CD4-positive, alpha-beta T cell treated with Interleukin-10 for 1 hour (primary cell): ENCODE measurements at places on chromosomes 6 and 20.
A peak's percentile ranks its signal among the peaks of the same experiment; 100 is the strongest.

- peak; percentile 55 for DNase-seq
Measured at GRCh38 chr6:118656847-118657451, 5.6 kb upstream of the CEP85L start.

DNA sequence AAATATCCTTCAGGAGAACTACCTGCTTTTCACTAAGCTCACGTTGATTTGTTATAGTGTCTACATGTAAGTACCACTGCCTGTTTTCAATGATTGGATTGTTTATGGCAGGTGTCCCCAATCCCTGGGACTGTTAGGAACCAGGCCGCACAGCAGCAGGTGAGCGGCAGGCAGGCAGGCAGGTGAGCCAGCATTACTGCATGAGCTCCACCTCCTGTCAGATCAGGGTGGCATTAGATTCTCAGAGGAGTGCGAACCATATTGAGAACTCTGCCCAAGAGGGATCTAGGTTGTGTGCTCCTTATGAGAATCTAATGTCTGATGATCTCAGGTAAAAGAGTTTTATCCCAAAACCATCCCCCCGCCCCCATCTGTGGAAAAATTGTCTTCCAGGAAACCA is 303.3 kb downstream of the EYA4 start:
- no peak for DNase-seq

GRCh38 chr6:158033751-158034702 is 52.4 kb downstream of the SYNJ2 start:
- no peak for DNase-seq

DNA sequence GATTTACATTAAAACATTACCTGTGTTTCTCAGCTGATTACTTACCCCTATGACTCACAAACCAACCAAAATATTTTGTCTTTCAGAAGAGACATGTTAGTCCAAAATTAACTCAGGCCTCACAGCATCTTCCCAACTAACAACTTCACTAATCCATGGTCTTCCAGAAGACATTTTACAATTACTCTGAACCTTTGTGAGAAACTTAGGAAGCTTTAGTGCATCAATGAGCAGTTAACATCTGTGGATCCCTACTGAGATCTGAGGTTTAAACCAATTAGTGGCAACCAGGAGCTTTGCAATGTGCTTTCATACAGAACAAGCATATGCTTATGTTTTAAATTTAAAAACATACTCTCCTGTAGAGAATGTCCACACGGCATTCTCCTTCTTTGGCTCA is 269.7 kb downstream of the UBE3D start:
- no peak for DNase-seq

- peak; percentile 44 for DNase-seq
Measured at GRCh38 chr6:43771210-43771857, 1.3 kb downstream of the VEGFA start.

DNA sequence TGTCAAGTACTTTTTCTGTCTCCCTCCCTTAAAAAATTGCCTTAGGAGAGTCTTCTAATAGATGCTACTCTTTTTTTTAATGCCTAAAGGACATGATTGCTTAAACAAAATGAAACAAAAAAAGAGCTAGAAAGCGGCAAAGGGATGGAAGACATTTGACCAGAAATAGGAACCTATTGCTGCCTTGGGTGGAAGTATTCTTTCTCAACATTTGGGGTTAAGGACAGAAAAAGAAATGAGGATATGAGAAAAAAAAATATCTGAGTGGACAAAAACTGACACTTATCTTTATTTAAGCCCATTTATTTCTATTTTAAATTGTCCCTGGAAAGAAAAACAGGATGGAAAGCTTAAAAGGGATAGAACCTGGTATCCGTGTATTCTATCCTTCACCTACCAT is 664.9 kb upstream of the CITED2 start:
- DNase-seq = no peak

DNA sequence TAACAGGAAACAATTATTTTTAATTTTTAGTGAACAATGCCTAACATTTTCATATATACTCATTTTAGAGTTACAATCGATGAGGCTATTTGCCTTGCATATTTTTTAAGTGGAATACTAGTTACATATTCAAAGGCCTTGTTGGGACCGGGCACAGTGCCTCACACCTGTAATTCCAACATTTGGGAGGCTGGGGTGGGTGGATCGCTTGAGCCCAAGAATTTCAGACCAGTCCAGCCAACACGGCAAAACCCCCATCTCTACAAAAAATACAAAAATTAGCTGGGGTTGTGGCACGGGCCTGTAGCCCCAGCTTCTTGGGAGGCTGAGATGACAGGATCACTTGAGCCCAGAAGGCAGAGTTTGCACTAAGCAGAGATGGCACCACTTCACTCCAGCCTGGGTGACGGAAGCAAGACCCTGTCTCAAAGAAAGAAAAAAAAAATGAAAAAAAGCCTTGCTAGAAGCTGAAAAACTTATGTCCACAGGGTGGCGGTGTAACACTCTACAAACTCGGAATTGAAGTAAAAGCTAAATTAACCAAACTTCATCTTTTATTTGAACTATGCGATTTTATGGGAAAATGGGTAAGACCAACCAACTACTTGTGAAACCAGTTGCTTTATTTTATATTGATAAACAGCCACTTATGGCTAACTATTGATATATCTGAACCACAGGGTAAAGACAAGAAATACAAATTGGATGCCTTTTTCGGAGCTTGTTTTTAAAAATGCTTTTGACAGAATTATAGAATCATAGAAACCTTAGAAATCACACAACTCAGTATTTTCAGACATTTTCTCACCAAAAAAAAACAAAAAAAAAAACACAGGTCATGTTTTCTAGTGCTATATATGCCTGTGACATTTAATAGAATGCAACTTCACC is 24.1 kb upstream of the ROS1 start:
- peak; percentile 73 for DNase-seq

DNA sequence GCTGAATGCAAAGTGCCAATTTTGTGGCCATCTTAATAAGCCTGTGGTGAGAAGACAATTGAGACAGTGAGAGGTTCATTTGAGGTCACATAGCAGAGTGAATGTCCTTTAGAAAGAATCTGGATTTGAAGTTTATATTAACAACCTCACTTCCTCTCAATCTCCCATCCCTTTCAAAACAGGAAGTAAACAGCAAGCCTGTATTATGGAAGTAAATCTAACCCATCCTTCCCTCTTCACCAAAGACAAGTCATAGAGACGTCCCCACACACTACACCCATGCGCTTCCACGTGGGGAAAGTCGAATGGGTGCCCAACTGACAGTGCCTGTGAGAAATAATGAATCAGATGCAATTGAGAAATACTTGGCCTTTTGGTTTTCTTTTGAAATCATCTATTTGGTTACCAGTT is 28.8 kb upstream of the CCND3 start:
- DNase-seq = peak; percentile 10

GRCh38 chr6:38290133-38290799 is 349.5 kb downstream of the BTBD9 start:
- DNase-seq = no peak

DNA sequence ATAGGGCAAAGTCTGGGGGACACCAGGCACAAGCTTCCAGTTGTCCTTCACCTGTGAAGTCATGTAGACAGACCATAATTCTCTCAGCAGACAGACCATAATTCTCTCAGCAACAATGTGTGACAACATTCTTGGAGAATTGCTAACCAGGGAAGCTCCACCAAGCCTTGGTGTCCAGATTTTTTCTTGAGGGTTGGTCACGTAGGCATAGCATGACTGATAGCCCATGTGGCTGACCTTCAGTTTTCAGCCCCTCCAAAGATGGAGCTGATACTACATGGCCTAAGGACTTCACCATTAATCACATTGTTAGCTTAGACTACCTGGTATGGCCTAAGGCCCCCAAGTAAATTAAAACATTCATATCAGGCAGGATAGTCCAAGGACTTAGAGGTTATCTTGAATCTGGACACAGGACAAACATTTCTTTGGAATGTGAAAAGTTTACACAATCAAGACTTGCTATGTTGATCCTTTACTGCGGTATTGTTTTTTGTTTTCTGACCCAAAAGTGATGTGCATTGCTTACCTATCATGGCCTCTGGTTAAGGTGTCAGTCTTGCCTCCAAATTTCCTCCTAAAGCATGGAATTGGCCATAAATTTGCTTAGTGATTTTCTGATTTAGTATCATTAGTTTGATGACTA is 76.9 kb downstream of the CEP57L1 start:
- DNase-seq = no peak

DNA sequence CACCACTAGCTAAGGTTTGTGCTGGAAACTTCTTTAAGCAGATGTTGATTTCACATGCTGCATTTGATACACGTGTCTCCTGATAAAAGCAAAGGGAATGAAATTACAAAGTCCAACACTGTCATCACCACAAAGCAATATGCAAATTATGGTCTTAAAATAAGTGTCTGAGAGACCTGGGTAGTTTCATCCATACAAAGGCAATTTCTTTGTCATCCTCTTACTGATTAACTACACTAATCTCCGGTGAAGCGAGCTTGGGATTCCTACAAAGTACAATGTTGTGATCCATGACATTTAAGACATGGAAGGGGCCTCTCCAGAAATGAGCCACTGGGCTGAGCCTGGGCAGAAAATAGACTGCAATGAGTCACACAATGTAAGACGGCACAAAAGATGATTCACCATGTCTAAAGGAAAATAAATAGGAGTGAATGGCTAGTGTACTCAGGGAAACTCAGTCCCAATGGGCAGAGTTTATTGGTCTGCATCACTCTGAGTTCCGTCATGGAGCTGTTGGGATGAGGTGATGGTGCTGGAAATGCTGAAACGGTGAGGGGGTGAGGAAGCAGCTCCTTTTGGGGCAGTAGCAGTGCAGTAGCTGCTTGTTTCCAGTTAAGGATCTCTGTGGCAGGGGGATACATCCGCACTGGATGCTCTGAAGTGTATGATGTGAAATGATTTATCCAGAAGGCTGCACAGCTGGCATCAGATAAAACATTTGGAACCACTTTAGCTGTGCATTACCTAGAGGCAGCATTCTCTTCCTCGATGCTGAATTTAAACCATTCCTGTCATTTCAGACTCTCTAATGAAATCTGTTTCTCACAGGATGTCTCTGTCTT is 103.3 kb downstream of the IBTK start:
- DNase-seq = no peak
